ENCODE measurements at places on chromosomes 5 and 9.

DNA sequence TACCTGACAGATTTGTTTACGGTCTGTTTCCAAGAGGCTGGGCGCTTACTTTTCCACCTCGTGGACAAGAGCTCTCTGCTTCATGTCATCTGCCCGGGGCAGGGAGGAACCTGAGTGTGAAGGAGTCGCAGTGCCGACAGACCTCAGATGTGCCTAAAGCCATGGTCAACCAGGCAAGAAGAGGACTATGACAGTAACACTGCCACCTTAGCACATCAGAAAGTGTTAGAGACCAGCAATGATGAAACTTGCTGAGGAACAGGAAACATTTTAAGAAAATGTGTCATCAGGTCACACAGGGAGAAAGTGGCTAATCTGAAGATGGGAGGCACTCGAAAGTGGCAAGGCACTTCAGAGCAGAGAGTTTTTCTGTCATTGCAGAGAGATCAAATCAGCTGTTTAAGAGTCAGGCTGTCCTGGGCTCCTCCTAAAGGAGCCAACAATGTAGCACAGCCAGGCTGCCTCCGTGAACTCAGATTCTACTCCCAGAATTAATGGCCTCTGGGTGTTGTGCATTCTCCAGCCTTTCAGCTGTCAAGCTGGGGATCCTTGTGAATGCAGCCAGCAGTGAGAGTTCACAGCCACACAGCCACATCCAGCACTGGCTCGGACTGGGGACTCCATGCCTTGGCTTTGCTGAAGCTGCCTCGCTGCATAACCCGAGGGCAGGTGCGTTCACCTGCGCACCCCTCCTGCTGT lies 94.6 kb downstream of the RAPGEF1 start:
- DNase-seq, result no peak

- no peak for DNase-seq
Observed at GRCh38 chr9:136233868-136234267, 11.7 kb downstream of the QSOX2 start.

DNA sequence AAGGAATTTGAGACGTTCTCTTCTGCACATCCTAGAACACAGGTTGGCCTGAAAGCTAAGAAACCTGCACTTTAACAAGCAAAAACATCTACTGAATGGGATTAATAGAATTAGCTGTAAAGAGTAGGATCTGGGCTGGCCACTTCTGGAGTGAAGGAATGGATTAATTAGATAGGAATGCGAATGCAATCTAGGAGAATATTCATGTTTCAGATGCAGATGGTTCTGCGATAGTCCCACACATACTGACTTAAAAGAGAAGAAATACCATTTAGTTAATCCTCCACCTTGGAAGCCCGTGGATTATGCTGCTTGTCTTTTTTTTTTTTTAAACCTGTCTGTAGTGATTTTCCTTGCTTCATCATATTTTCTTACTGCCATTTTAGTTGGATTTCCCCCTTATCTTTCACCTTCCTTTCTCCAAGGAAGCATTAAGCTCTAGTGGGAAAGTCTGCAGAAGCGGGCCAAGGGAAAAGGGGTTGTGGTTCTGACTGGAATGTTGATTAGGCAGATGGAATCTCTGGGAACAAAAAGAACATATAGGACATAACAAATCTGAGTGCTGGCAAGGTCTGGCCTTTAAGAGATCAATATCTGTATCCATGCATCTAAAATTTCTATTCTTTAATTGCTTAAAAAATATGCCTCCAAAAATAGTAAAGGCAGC lies 152.4 kb downstream of the ALDH1A1 start:
- DNase-seq, result no peak

- no peak for DNase-seq
Observed at GRCh38 chr9:18520416-18521047, 46.6 kb downstream of the ADAMTSL1 start.

- DNase-seq, result no peak
Observed at GRCh38 chr5:150507474-150508276, at the start of gene NDST1. Gene NDST1, plus strand, starts transcription at chr5:150508131. Its CDS starts 13,124 bp downstream, at chr5:150521255.
